Activated naive CD4-positive, alpha-beta T cell treated with Interleukin-2 at 50 U/mL for 16 hours (primary cell): ENCODE measurements at places on chromosomes 13 and 19.
A peak's percentile ranks its signal among the peaks of the same experiment; 100 is the strongest.

DNA sequence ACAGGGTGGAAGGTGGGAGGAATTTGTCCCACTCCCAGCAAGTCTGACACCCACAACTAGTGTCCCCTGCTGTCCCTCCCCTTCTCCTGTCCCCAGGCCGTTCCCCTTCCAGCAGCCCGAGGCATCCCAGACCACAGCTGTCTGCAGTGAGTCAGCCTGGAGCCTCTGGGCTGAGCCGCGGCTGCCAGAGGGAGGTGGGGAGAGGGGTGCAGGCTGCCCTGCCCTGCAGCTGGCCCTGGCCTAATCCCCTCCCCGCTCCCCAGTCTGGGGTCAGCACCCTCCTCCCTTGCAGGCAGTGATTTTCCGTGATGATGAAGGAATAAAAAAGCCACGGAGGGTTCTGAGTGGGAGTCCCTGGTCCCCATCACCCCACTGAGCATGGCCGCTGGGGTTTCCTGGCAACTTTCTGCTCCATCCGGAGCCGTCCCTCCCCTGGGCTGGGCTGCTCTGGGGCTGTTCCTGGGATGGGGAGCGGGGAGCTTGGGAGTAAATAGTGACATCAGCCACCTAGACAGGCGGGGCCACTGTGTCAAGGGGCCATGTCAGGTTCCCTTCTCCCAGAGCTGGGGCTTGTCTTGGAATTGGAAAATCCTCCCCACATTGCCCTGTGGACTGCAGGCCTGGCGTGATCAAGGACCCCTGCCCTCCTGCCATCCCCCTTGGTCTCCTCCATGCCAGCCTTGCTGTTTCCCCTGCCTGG, 16.8 kb downstream of the SPC24 start:
- DNase-seq, result no peak

DNA sequence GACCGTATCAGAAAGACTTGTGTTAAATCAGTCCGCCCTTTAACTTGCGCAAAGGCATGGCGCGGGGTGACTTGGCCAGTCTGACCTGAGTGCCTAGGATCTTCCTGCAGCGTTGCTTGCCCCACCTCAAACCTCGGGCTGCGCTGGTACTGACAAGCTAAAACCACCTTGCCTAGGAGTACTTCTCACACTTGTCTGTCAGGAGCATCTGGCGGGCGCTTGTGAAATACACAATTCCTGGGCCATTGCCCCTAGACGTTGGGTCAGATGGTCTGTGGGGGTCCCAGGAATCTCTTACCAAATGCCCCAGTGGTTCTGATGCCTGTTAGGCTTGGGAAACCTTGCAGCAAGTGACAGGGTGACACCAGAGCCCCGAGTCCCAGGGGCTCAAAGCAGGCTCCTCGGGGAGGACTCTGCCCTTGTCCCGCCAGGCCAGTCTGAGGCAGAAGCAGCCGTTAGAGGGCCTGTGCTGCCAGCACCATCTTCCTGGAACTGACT, 12.9 kb downstream of the CEBPG start:
- DNase-seq, result no peak

- no peak for DNase-seq
Measured at GRCh38 chr13:111623743-111624505, 303.5 kb downstream of the TEX29 start.

- no peak for DNase-seq
Measured at GRCh38 chr13:52371736-52372247, 34.2 kb downstream of the THSD1 start.

DNA sequence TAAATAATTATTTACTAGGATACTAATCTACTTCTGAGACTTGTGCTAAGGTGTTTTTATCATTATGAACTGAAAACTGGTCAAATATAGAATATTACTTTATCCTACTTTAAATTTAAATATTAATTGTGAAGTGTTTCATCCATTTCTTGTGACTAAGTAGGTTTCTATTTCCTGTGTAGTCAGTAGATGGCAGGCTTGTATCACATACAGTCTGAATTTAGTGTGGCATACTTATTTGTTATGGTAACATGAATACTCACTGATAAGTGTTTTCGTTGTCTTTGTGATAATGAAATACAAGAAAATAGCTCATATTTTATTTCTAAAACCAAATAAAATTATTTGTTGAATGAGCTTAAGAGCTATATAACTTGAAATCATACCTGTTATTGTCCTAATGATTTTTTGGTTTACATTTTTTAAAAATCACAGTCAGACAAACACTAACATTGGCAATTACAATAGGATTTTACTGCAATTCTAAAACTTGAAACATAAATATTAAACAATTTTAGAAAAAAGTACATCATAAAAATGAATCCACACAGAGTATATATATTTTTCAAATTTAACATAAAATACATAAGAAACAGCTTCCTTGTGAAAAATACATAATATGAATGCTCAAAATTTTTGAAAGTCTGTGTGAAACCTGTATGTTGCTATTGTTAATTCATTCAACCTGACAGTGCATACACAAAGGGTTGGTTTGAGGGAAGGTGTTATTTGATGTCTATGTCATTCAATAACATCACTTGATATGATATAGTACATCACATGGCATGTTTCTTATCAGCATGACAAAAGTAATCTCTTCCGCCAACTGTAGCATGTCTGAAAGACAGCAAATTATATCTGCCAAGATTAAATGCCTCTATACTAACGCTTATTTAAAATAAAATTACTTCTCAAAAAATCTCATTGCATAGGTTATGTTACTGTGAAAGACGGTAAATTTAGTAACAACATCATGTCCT, 904.8 kb upstream of the PCDH20 start:
- no peak for DNase-seq

GRCh38 chr19:42125536-42125935, 6.7 kb downstream of the POU2F2 start:
- DNase-seq, result no peak

DNA sequence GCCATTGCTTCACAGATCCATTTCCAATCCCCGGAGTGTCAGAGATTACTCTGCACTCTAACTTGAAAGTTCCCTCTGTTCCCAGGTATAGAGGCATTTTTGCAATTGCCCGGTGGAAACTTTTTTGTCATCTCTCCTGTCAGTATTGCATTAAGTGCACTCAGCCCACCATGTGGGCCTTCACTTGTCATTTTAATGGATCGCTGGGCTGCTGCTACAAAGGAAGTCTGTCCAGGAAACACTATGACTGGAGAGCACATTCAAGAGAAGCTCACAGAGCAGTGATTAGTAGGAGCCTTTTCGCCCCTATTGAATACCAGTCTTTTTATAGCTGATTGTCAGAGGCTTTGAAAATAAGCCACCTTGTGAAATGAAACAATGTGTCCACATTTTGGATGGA, 180.9 kb downstream of the B3GLCT start:
- DNase-seq, result no peak

- no peak for DNase-seq
Measured at GRCh38 chr13:22141716-22142115, 470.8 kb downstream of the FGF9 start.

DNA sequence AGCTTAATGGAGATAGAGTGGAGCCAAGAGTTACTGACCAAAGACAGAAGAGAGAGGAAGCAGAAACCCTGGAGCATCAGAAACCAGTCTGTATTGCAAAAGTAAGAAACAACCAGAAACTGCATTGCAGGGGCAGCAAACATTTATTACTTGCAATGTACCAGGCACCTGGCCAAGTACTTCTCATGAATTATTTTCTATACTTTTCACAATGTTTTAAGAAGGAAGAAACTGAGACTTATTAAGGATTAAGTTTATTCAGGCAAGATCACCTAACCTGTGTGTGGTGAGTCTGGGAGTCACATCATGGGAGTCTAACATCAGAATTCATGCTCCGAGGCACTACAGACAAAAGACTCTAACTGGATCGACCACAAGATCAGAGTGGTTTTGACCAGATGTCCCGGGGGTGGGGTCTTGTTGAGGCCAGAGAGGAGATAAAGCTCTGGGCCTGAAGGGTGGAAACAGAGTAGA, 47.4 kb downstream of the TNFRSF19 start:
- DNase-seq, result no peak

- DNase-seq, result peak; percentile 21
Measured at GRCh38 chr19:46634656-46635218, 1.3 kb downstream of the GNG8 start.

DNA sequence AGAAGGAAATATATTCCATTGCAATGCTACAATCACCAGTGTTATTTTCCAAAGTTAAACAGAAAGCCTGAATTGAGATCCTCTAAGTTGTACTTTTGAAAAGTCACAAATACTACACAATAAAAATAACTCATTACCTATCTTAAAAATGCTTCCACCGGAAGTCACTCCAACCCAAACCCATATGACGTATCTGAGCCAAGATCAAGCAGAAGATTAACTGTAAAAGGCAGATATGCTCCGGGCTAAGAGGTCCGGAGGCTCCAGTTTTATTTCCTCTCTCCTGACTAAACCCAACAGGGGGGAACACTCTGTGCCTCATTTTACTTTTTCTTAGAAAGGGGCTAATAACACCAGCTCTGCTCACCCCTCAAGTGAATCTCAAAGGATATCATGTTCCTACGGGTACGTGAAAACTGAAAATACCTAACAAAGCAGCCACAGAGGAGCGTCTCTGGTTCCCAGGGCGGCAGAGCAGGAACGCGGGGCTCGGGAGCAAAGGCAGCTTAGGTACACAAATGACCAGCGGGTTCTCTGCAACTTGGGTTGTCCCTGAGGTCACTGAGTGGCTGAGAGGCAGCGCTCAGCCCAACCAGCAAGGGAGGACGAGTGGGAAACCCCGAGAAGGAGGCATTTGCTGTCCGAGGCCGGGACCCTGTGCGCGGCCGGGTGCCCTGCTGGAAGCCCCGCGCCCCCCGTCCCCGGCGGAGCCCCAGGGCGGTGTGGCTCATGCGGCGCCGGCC, 750 bp downstream of the RAB20 start:
- peak; percentile 8 for DNase-seq

DNA sequence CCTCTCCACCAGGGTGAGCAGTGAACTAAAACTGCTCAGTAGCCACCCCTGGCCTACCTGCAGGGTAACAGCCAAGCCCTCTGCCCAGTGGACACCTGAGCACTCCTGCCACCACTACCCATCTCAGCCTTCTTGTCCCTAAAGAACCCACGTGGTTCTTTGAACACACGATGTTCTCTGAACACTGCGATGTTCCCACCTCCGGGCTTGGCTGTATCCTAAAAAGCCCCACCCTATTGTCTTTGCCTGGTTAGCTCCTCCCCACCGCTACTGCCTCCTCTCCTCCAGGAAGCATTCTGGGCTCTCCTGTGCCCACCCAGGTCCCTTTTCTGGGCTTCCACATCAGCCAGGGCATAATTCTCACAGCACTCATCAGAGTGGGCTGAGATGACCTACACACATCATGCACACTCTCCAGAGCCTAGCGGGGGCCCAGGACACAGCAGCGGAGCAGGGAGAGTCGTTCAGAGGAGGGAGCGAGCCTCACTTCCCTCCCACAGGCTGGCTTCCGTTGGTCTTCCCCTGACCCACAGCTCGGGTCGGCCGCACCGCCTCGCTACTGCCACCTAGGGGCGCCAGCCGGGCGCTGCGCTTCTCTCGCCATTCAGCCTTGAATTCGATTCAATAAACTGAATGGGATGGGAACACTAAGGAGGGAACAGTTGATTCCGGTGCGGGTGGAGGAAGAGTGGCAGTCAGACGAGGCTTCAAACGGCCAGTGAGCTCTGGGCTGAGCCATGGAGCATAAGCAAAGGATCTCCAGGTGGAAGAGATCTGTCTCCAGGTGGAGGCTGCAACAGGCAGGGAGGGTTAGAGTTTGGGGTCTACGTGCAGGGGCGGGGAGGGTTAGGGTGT, 3.2 kb downstream of the ELAVL1 start:
- DNase-seq, result peak; percentile 79

- DNase-seq, result no peak
Measured at GRCh38 chr13:76797361-76797760, 88.8 kb downstream of the KCTD12 start.

DNA sequence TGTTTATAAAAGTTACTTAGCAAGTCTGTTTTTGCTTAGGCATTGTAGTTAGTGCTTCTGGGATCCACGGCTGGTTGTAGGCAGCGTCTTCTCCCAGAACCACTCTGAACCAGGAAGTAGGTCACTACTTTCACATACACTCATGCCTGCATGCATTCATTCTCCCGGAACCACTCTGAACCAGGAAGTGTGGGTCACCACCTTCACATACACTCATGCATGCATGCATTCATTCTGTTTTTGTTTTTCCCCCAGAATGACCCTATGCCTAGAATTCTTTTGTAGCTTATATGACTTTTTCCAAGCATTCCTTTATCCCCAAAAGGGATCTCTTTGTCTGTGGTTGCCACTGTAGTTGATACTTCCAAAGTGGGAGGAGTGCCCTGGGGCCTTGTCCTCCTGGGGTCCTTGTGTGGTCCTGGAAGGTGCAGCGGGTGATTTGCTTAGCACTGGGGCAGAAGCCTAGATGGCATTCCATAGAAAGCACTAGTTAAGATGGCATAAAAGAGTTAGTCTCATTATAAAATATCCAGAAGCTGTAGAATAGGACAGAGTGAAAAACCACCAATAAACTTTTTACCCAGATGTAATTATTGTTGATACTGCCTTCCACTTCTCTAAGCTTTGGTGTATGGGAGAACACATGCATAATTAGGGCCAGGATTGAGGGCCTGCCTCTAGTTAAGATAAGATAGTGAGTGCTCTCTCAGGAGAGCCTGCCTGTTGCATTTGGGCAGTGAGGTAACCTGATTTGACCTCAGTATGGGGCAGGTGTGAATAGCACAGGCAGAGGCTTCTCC, 68.6 kb upstream of the TEX29 start:
- no peak for DNase-seq

GRCh38 chr13:70835371-70835770, 727.1 kb upstream of the KLHL1 start:
- no peak for DNase-seq

DNA sequence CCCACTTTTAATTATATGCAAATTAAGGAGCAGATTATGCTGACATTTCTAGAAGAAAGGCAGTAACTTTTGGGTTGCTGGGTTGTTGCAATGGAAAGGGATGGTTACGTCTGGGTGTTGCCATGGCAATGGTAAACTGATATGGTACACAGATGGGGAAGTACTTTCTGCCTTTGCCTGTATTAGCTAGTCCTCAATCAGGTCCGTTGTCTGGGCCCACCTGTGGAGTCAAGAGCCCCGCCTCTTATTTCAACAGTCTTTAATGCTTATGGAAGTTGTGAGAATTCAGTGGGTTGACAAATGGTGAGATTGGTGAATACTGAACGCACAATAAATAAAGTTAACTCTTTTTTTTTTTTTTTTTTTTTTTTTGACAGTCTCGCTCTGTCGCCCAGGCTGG, 30.6 kb upstream of the DPP9 start:
- no peak for DNase-seq

GRCh38 chr19:49490287-49491029, 3.0 kb downstream of the RPL13A start:
- DNase-seq, result peak; percentile 48

DNA sequence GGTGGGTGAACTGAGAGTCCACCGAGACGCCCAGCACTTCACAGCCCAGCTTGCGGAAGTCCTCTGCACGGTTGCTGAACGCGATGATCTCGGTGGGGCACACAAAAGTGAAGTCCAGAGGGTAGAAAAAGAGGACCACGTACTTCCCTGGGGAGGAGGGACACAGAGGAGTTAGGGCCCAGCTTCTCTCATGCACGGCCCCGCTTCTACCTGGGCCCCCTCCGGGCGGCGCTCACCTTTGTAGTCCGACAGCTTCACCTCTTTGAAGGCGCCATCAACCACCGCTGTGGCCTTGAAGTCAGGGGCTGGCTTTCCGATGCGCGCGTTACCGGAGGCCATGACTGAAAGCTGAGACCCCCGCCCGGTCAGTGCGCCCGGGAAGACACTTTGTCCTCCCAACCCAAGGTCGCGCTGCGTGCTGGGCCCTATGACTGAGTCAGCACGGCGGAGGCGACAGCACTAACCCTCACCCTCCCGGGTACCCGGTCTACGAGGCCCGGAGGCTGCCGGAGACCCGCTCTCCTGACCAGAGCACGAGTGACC, 606 bp downstream of the PRDX2 start:
- DNase-seq, result peak; percentile 33
